ENCODE measurements at places on chromosomes 1 and 21.

- DNase-seq: no peak
Measured at GRCh38 chr1:206962272-206962671, 8.0 kb downstream of the FCAMR start.

DNA sequence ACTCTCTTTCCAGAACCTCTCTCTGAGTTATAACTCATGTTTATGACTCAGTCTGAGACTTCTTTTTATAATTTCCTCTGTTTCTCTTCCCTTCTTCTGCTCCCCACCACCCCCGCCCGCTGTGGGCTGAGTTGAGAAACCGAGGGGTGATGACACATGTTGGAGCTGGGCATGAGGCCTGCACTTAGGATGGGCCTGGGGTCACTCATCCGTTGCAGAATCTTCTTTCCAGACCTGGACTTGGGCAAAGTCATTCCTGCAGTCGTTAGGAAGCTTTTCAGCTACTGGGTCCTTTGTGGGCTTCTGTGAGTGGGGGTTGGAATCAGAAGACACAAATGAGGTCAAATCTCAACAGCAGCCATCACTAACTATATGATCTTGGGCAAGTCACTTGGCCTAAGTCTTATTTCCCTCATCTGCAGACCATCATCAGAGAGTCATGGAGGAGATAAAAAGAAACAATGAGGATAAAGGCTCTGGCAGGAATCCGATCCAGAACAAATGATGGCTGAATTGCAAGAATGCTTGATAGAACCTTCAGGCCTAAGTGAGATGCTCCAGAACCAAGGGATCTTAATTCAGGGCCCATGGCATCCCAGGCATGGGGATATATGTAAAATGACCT, 53.4 kb downstream of the RPS6KA1 start:
- no peak for DNase-seq

DNA sequence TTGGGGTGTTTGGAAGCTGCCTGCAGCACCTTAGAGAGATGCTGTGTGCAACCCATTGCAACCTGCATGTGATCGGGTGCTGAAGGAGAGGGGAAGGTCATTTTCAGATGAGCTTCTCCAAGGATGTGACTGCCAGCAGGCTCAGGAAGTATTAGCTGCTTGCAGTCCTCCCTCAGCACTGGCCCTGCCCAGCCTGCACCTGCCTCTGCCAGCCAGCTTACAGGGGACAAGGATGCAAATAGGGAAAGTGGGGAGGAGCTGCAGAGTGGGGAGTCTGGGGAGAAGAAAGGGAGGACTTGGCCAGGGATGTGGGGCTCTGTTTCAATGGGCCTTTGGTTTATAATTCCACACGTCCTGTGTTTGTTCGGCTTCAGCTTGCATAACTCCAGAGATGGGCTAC, 254.5 kb downstream of the RRAGC start:
- DNase-seq: no peak

GRCh38 chr1:18901147-18901951, 1.0 kb downstream of the ALDH4A1 start:
- DNase-seq: no peak
